ENCODE measurements at places on chromosomes 7 and 10. TPM values are rescaled to one million over a fixed set of nuclear protein-coding genes. Genes with fewer than 3 reads are reported as not detected.

Gene ATG9B
- 0.13 TPM for total RNA-seq

Gene GDF10
- total RNA-seq = 1.7 TPM

DNA sequence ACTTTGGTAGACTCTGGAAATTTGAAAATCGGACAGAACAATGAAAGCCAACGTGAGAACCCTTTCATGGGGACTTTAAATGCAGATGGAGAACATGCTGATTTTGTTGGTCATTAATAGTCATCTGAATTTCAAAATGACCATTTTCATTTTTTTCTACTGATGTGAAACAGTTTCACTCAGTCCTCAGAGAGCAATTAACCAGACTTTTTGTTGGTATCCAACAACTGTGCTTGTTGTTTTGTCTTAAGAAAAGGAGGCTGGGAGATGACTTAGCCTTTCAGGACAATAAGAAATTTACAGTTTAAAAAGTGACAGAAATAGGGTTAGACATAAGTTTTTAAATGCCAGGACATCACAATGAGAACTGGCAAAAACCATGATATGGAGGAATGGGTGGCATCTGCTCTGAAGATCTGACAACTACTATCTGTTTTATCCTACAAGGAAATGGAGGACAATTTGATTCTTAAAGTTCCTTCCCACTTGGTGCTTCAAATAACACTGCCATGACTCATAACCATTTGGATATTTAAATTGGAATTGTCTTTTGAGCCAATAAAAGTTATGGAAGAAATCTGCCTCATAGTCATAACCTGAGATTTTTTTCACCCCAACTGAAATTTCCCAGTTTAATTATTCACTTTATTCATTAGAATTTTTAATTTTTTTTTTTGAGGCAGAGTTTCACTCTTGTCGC, 87.2 kb upstream of the HPS1 start:
- DNase-seq = no peak

- DNase-seq = no peak
These were observed 35.7 kb upstream of the PRPS1L1 start for GRCh38 chr7:18063149-18063901.

- no peak for DNase-seq
These were observed 10.9 kb downstream of the OGDH start for GRCh38 chr7:44617225-44617890.

All from cardiac septum (tissue), 1 donor.